ENCODE measurements at places on chromosomes 12 and 14.

GRCh38 chr12:48017496-48017895 is 13.2 kb upstream of the COL2A1 start:
- no peak for DNase-seq

DNA sequence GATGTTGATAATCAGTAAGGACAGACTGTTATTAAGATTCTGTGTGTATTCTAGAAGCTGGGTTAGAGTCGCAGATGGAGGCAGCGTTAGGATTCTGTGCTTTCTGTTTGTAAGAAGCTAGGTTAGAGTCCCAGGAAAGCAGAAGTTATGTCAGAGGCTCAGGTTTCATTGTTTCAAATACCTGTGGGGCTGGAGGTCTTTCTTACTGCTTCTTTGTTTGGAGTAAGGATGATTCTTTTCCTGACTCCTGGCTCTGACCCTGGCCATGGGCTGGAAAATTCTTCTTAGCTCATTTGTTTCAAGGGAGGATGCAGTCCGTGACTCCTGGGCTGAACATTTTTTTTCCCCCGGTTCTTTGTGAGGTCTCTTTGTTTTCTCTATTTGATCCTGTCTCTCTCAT is 5.2 kb downstream of the MUCL1 start:
- DNase-seq: no peak

GRCh38 chr14:60648934-60649874 is at the start of gene SIX1:
SIX1 (minus strand) TSS chr14:60649477; CDS start chr14:60649189, 288 bp downstream.
- DNase-seq: no peak

- no peak for DNase-seq
Observed at GRCh38 chr12:108567406-108568337, 5.3 kb downstream of the ISCU start.

- no peak for DNase-seq
Observed at GRCh38 chr12:50317203-50317602, 33.9 kb upstream of the LIMA1 start.

DNA sequence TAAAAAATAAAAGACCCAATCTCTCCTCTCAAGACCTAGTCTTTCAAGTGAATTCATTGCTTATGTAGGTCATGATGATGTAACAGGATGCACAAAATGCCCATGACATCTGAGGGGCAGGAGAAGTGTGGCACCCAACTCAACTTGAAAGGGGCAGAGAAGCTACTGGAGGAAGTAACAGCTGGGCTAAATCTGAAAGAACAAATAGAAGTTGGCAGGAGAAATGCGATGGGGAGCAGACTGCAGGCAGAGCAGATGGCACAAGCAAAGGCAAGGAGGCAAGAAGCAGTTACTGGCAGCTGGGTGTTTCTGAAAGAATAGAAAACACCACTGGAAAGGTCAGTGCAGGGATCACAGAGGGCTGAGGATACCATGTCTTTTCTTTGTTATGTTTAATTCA is 14.6 kb downstream of the SLC38A4 start:
- no peak for DNase-seq

- no peak for DNase-seq
Observed at GRCh38 chr14:104576970-104577332, 2.6 kb upstream of the C14orf180 start.

DNA sequence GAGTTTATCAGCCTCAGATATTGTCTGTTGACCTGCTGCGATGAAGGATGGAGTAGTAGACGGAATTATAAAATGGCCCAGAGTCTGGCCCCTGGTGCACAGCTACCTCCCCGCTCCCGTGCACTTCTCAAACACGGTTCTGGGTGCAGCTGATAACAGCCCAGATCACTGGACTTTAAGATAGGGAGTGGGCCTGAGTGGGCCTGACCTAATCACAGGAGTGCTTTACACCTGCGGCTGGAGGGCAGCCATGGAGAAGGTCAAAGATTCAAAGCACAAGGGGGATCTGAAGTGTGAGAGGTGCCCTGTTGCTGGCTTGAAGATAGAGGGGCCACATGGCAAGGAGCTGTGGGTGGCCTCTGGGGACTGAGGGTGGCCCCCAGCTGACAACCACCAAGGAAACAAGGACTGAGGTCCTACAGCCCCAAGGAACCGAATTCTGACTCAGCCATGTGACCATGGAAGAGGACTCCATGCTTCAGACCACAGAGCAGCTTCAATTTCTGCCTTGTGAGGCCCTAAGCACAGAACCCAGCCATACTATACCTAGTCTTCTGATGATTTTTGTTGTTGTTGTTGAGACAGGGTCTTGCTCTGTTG is 113.4 kb downstream of the ZNF664 start:
- no peak for DNase-seq

GRCh38 chr12:29316752-29317151 is 64.2 kb downstream of the ERGIC2 start:
- DNase-seq: no peak

DNA sequence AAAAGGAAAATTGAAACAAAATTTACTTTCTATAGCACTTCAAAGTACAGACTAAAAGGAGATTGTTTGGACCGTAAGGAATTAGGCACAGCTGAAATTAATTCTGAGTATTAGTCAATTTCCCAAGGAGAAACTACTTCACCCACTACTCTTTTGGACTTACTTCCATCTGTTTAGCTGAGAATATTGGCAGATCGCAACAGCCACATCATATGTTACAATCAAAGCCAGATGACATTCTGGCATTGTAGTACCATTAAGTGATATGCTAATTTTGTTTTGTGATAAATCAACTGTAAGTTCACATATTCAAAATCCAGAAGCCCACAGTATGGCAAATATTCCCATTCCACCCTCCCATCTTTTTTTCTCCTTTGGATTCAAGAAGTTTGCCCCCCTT is 47.1 kb upstream of the ANKS1B start:
- DNase-seq: no peak

DNA sequence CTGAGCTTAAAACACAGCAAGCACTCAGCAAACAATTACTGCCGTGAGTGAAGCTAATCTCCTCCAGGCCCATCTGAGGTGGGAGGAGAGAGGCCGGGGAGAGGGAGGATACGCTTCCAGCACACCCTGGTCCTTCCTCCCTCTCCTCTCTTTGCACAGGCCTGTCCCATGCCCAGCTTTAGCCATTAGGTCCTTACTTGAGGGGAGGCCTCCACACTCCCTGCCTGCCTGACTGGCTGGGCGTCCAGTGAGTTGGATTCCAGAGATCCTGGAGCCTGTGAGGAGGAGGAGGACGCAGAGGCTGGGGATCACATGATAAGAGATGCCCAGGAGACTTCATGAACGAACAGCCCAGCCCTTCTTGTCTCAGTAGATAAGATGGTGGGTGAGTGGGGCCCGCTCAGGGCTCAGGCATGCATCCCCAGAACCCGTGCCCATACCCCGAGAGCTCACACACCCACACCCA is 65.1 kb upstream of the NCOR2 start:
- no peak for DNase-seq

GRCh38 chr14:44589180-44589579 is 82.1 kb upstream of the FSCB start:
- no peak for DNase-seq

DNA sequence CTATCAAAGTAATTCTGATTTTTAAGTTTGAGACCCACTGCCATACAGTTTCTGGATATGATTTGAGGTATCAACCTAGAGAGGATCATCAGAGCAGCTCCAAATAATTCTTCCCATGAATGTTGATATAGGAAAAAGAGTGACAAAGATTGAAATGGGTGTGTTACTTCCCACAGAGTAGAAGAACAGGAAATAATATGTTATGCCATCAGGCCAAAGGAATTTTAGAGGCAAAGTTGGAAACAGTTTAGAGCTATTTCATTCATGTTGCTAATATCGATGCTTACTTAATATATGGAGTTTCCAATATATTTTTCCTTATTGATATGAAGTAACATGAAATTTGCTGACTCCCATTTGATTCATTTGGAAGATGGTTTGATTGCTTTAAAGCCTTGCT is 8.9 kb upstream of the MSRB3 start:
- DNase-seq: no peak

- no peak for DNase-seq
Observed at GRCh38 chr12:60872850-60873713, 1277.3 kb downstream of the SLC16A7 start.

DNA sequence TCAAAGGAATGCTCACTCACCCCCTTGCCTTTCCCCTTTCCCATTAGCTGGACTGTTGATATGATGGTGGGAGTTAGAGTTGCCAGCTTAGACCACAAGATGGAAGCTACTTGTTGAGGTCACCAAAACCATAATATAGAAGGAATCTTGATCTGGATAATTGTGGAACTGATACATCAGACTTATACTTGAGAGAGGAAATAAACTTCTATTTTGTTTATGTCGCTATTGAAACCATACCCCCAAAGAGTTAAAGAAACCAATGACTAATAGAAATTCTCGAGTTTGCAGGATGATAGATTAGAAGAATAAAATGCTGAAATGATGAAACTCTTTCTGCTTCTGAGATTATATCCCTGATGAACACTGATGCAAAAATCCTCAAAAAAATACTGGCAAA is 37.9 kb downstream of the TDG start:
- DNase-seq: no peak

- no peak for DNase-seq
Observed at GRCh38 chr12:131204416-131205274, 250.9 kb downstream of the ADGRD1 start.

GRCh38 chr14:89889626-89890025 is 64.9 kb downstream of the EFCAB11 start:
- no peak for DNase-seq

DNA sequence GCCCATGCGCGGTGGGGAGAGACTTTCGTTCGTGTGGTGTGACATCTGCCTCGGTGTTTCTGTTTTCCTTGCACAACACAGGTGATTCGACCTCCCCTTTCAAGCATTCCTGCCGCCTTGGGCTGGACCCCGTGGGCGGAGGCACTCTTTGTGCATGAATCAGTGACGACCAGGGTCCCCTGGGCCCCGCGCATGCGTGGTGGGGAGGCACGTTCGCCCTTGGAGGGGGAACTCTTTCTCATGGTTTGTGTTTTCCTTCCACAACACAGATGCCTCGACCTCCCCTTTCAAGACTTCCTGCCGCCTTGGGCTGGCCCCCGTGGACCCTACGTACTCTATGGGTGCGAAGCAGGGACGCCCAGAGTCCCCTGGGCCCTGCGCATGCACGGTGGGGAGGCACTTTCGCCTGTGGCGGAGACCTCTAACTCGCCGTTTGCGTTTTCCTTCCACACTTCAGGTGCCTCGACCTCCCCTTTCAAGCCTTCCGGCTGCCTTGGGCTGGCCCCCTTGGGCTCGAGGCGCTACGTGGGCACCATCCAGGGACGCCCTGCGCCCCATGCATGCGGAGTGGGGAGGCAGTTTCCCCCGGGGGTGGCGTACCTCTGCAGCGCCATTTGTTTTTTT is 340.9 kb downstream of the ALG10 start:
- no peak for DNase-seq

DNA sequence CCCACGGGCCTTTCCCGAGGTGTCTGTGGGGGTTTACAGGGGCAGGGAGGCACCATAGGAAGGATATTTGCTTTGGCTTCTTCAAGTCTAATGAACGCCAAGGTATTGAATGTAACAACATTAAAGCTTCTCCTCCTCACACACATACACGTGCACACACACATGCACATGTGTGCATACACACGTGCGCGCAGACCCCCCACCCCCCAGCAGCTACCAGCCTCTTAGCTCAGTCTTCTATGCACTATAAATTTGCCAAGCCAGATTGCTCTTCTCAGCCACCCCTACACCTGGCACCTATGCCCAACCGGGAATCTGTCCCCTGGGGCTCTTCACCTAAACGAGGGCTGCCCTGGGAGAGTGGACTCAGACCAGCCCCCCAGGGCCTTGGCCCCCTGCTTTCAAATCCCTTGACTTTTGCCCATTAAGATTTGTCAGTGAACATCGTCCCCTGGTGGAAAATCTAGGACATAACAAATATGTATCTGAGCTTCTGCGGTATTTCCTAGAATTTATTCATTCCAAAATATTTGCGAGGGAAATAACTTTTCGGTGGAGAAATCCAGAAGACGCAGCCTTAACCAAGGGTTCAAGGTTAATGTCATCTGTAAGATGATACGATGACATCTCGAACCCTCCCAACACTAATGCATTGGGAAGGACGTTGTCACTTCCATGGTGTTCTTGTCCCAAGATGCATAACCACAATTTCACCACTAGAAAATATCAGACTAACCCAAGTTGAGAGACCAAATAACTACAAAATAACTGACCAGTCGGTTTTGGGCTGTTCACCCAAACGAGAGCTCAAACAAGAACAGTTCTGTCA is 330.4 kb downstream of the MED13L start:
- DNase-seq: no peak

GRCh38 chr12:121295746-121296617 is 527 bp downstream of the CAMKK2 start:
- DNase-seq: no peak

DNA sequence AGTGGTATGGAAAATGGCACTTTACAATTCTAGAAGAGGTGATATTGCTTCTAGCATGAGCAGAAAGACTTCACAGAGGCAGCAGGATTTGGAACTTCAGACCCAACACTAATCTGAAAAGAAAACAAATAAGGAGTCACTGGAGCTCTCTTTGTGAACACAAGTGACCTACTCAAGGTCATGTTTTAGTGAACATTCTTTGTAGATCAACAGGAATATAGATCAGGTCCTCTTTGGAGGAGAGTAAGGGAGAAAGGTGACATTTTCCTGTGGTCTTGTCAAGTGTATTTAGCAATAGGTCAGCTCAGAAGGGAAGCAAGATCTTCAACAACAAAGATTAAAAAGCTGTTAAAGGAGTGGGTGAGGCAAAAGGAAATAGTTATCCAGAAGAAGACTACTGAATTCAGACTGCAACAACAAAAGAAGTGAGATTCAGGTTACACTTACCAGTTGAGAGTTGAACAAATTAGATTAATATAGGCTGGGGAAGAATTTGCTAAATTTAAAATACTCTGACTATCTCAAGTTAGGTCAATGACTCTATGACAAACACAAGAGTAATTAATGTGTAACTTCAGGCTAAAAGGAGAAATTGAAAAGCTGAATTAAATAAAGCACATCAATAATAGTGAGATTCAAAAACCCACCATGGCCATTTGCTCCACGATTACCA is 528.2 kb downstream of the RPS29 start:
- no peak for DNase-seq

DNA sequence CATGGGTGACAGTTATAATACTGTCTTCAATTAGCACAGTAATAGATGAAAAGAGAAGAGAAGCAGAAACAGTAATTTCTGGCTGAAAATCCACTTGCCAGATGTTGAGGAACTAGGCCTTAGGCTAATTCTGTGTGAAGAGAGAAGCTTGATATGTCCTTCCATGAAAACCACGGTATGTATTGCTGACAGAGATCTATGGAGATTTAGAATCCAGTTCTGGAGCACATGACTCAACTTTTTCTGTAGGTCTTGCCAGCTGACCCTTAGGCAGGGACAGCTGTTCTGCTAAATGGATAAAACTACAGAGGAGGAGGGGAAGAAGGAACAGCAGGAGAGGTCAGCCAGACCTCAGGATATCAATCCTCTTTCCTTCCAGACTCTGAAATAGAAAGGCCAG is 211.5 kb downstream of the PRKD1 start:
- no peak for DNase-seq
